ENCODE measurements at places on chromosomes 7 and 10.

DNA sequence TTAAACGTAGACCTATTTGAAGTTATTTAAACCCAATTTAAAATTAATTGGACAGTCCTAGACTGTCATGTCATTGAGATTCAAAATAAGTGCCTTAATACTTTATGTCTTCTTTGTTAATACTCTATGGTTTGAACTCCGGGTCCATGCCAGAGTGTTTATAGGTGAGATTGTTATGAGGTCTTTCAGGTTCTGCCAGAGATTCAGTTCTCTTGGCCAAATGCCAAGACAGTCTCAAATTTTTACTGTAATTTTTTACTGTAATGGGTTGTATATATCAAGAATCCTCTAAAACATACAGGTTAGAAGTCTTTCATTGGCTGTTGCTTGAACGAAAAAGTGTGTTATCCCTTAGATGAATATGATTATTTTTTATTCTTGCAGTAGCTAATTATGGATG lies 3.9 kb downstream of the ADD3 start:
- no peak overlapping the region for H3K27ac ChIP-seq
- peaks cover 7% of the 10 kb centered on the region for H3K36me3 ChIP-seq
- no peak for DNase-seq
- H3K4me1 ChIP-seq, result peaks cover 39% of the 10 kb centered on the region
- H3K27me3 ChIP-seq, result no peaks in the 10 kb centered on the region

DNA sequence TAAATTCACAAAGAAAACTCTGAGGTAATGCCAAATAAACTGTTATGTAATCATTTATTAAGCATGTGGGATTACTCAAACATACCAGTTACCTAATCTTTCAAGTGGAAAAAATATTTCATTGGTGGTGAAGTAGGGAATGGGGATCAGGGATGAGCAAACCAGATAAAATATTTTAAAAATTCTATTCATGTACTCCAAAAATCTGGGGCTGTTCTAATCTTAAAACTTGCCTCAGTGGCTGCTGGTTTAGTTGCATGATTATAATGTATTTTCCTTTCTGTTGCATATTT lies 19.5 kb downstream of the LMOD2 start:
- H3K4me3 ChIP-seq, result no peak overlapping the region
- no peak overlapping the region for H3K27ac ChIP-seq
- no peaks in the 10 kb centered on the region for H3K4me1 ChIP-seq
- H3K36me3 ChIP-seq, result no peaks in the 10 kb centered on the region
- no peaks in the 10 kb centered on the region for H3K27me3 ChIP-seq

DNA sequence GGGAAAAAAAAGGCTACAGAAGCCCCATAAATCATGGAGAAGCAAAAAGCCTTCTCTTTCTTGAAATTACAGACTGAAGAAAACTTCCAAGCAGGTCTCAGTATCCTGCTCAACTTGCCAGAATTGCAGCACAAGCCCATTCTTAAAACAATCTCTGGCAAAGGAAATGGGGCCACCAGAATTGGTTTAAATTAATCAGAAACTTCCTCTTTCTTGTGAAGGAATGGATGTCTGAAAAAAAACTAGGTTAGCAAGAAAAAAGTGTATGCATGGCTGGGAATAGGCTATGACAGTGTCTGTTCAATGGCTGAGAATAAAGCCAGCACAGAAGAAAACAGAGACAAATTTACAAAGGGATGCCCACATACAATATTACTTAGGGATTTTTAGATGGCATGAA lies 59.1 kb downstream of the TFEC start:
- no peaks in the 10 kb centered on the region for H3K27me3 ChIP-seq
- peaks cover 5% of the 10 kb centered on the region for H3K36me3 ChIP-seq
- no peak for DNase-seq

GRCh38 chr7:55440040-55440690 lies 75.0 kb downstream of the LANCL2 start:
- peaks cover 3% of the 10 kb centered on the region for H3K36me3 ChIP-seq
- no peak overlapping the region for H3K4me3 ChIP-seq
- H3K27ac ChIP-seq, result no peak overlapping the region
- no peak for DNase-seq
- H3K4me1 ChIP-seq, result peaks cover 9% of the 10 kb centered on the region

- H3K4me3 ChIP-seq, result no peak overlapping the region
- H3K36me3 ChIP-seq, result no peaks in the 10 kb centered on the region
- no peak for DNase-seq
- peaks cover 6% of the 10 kb centered on the region for H3K4me1 ChIP-seq
These were observed 8.4 kb downstream of the INHBA start for GRCh38 chr7:41694495-41694894.

DNA sequence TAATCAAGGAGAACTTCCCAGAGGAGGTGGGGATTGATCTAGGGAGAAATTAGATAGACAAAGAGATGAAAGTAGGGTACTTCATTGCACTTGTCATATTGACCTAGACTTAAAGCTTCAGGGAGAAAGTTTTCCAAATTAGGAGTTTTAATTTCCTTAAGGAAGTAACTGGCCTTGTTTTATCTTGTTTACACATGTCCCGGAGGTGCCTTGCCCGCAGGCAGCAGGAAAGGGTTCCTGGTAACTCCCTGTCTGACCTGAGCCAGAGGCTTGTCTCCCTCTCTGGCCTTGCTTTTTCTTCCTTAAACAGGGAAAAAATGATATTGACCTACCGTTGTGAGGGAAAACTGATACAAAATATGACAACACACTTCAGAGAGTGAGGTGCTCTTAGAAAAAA lies 181.6 kb downstream of the EVX1 start:
- no peak for DNase-seq
- H3K27ac ChIP-seq, result no peak overlapping the region
- no peaks in the 10 kb centered on the region for H3K36me3 ChIP-seq
- peaks cover 12% of the 10 kb centered on the region for H3K27me3 ChIP-seq
- peaks cover 3% of the 10 kb centered on the region for H3K4me1 ChIP-seq

DNA sequence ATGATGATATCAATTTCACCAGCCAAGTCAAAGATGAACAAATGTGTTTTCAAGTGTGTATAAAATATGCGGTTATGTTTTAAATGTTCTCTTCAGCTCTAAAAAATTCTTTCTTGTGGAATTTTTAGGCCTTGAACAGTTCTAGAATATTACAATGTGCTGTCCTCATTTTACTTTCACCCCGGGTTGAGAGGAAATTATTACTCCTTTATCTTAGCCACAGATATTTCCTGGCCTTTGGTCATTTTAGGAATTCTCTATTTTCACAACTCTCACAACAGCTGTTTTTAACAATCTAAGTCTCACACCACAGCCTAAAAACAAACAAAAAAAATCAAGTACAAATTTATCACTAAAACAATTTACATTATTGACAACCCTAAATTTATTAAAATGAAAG lies 112.2 kb upstream of the HGF start:
- no peaks in the 10 kb centered on the region for H3K36me3 ChIP-seq
- H3K27ac ChIP-seq, result no peak overlapping the region
- H3K4me3 ChIP-seq, result no peak overlapping the region
- no peak for DNase-seq
- H3K4me1 ChIP-seq, result no peaks in the 10 kb centered on the region
- H3K27me3 ChIP-seq, result no peaks in the 10 kb centered on the region

DNA sequence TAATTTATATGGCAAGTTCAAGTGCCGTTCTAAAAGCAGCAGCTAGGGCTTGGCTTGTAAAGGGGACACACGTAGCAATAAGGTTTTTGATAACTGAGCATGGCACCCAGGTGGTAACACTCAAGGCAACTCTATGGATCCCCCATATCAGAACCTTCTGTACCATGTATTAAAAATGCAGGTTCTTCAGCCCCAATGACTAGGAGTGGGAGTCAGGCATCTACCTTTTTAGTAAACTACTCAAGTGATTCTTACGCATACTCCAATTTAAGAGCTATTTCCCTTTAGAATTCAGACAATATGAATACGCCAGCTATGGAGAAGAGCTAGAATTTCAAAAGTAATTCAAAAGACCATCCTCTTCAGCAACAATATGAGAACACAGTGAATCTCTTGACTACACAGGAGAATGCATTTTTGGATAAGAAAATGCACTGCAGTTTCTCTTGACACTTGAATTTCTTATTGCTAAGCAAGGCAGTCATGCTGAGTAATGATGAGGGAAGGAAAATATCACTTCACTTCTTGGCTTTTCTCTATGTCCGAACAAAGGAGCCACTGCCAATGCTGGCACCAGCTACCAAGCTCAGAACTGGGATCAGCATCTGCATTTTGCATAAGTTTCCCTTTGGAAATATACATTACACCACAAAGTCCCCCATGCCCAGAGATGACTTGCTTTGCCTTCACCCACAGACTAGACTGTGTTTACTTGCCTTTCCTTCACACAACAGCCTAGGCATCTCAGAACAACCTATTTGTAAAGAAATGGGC lies 53.5 kb downstream of the ABLIM1 start:
- H3K4me1 ChIP-seq, result peaks cover 3% of the 10 kb centered on the region
- H3K36me3 ChIP-seq, result no peaks in the 10 kb centered on the region
- no peak overlapping the region for H3K27ac ChIP-seq

DNA sequence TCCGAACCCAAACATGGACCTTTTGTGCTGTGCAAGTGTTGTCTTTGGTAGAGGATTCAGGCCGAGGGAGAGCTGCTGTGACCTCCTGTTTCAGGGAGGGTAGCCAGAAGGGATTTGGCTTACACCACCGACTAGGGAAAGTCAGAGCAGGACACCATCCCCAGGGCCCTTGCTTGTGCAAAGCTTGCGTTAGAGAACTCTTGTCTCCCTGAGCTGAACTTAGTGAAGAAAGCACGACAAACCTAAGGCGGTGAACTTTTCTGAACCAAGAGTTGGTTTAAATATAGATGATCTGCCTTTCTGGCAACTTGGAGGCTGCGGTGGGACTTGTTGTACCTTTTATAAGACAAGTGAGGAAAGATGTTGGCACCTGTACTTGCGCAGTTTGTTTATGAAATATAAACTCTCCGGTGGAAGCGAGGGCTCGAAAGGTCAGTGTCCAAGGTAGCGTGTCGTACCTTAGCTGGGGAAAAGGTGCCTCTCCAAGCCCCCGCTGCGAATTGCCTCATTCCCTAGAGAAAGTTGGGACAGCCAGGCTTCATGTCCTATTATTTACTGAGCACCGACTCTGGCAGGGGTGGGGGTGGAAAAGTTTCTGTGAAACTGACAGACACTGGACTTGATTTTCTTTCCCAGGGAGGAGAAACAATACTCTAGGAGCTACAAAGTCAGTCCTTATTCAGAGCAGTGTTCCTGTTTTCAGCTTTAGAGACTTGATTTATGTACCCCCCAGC lies 31.6 kb downstream of the WBP1L start:
- DNase-seq, result no peak
- peaks cover 3% of the 10 kb centered on the region for H3K36me3 ChIP-seq
- no peak overlapping the region for H3K4me3 ChIP-seq
- no peaks in the 10 kb centered on the region for H3K27me3 ChIP-seq

DNA sequence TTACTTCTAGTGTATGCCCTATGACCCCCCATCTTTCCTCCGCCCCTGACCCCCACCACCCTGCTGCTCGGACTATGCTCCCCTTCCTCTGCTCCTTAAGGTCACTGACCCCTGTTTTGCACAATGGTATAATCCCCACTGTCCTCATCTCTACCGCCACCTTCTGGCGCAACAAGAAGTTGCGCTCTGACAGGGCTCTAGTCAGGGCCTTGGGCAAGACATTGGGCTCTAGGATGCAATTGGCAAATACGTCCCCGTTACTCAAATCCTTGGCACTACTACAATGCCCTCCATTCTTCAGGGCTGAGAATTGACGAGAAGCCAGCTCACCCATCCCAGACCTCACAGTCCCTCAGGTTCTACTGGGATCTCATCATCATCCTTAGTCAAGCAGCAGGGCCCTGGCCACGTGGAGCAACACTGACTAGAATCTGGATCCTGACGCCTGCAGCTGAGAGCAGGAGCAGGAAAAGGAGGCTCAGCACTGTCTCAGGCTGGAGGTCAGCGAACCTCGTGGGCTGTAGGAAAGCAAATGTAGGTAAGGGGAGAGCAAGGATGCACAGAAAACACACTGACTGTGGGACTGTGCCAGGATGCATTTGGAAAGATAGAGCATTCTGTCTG lies 10.6 kb downstream of the LRIT2 start:
- H3K27ac ChIP-seq, result no peak overlapping the region
- H3K36me3 ChIP-seq, result no peaks in the 10 kb centered on the region
- no peaks in the 10 kb centered on the region for H3K4me1 ChIP-seq
- DNase-seq, result no peak

DNA sequence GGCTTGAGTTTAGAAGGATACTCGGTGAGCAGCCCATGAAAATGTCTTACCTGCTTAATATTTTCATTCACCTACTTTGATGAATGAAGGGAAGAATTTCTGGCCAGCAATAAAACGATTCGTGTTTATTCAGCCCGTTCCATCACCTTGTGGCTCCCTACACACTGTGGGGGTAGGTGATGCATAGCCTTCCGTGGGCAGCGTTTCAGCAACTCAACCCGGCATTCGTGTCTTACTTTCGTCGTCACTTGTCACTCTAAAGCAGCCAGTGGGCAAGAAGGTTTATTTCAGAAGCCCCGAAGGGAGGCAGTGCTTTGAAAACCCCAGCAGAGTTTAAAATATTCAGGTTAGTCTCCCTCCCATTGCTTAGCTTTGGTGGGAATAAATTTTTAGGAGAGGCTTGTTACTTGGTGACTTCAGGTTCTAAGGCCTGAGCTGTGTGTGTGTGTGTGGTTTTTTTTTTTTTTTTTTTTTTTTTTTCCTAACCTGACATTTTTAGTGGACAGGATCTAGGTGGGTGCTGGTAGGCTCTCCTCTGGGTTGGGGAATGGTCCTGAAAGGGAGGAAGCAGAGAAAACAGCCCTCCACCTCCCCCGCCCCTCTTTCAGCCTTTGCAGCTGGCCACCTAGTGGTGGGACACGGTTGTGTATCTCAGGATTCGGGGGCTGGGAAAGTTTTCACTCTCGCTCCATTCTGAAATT lies 1.8 kb downstream of the GRK5 start:
- H3K27ac ChIP-seq, result peak overlapping the region; percentile 96
- DNase-seq, result peak; percentile 47
- no peaks in the 10 kb centered on the region for H3K27me3 ChIP-seq
- H3K4me3 ChIP-seq, result peak overlapping the region; percentile 98
- peaks cover under 1% of the 10 kb centered on the region for H3K36me3 ChIP-seq

GRCh38 chr10:22003964-22004281 lies 393 bp upstream of the DNAJC1 start:
- H3K27ac ChIP-seq, result peak overlapping the region; percentile 94
- no peaks in the 10 kb centered on the region for H3K36me3 ChIP-seq
- no peak for DNase-seq
- H3K27me3 ChIP-seq, result no peaks in the 10 kb centered on the region
- peak overlapping the region; percentile 98 for H3K4me3 ChIP-seq

DNA sequence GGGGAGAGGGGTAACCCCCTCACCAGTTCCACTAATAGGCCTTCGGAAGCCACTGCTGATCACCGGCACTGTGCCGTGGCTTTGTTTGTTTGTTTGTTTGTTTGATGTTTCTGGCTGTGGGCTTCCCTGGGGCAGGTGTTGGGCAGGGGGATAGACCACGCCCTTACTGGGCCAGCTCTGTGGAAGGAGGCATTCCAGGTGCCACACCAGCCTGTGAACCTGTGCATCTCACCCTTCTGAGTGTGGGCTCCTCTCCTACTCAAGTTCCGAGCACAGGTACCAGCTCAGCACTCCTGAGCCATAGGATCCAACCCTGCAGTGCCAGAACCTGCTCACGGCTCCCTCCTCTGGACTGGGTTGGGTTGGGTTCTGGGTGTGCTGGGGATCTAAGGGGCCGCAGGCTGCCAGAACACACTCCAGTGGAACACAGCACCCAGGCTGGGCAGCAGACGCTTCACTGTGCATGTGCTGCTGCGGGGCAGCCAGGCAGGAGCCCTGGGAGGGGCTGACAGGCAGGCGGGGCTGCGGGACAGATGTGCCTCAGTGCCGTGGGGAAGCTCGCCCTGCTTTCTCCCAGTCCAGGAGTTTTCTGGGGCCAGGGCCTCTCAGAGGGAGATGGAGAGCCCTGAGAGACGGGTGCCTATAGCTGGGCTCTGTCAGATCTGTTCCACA lies 1053.9 kb downstream of the CNTNAP2 start:
- no peaks in the 10 kb centered on the region for H3K27me3 ChIP-seq
- no peak overlapping the region for H3K4me3 ChIP-seq
